Right ventricle myocardium inferior (tissue), 1 donor: ENCODE measurements at places on chromosomes 7 and 10.

DNA sequence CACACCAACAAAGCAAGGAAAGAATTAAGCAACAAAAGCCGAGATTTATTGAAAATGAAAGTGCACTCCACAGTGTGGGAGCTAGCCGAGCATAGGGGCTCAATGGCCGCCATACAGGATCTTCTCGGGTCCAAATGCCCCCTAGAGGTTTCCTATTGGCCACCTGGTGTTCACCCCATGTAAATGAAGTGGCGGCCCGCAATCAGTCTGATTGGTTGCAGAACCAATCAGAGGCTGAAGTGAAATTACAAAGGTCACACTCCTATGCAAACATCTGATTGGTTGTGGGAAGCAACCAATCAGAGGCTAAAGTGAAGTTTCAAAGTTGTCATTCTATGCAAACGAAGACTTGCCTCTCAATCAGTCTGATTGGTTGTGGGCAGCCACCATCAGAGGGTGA, 61.8 kb upstream of the SLC35B4 start:
- DNase-seq: no peak

GRCh38 chr7:90520484-90520883, 51.0 kb downstream of the PTTG1IP2 start:
- DNase-seq: no peak

GRCh38 chr7:132355048-132355447, 221.2 kb downstream of the PLXNA4 start:
- no peak for DNase-seq

DNA sequence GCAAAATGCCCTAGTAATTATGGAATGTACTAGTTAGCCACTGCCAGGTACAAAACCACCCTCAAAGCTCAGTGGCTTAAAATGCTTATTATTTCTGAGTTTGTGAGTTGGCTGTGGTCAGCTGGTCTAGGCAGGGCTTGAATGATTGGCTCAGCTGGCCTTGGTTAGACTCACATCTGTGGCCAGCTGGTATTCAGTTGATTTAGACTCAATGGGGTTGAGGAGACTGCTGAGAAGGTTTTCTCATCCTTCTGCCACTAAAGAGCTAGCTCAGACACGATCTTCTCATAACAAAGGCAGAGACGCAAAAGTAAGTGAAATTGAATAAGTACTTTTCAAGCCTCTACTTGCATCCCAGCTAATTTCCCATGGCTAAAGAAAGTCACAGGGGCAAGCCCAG, 57.1 kb upstream of the CYP2C18 start:
- DNase-seq: no peak

- no peak for DNase-seq
Measured at GRCh38 chr10:73163096-73163495, 4.7 kb downstream of the ECD start.

DNA sequence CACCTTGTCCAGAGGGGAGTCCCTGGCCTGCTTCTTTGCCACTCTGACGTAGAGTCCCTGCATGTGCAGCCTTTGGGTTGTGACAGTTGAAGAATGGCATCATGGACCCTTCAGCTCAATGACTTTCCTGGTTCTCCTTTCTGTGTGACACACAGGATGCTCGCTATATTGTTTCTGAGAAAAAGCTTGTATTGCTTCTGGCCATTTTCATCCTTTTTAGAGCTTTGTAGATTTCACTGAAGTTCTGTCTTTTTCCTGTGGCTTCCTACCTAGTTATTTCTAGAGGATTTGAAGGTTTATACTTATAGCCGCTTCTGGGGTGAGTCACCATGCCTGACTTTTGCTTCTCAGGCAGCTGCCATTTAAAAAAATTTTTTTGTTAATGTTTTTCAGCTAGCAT, 27.0 kb downstream of the SND1 start:
- DNase-seq: no peak

DNA sequence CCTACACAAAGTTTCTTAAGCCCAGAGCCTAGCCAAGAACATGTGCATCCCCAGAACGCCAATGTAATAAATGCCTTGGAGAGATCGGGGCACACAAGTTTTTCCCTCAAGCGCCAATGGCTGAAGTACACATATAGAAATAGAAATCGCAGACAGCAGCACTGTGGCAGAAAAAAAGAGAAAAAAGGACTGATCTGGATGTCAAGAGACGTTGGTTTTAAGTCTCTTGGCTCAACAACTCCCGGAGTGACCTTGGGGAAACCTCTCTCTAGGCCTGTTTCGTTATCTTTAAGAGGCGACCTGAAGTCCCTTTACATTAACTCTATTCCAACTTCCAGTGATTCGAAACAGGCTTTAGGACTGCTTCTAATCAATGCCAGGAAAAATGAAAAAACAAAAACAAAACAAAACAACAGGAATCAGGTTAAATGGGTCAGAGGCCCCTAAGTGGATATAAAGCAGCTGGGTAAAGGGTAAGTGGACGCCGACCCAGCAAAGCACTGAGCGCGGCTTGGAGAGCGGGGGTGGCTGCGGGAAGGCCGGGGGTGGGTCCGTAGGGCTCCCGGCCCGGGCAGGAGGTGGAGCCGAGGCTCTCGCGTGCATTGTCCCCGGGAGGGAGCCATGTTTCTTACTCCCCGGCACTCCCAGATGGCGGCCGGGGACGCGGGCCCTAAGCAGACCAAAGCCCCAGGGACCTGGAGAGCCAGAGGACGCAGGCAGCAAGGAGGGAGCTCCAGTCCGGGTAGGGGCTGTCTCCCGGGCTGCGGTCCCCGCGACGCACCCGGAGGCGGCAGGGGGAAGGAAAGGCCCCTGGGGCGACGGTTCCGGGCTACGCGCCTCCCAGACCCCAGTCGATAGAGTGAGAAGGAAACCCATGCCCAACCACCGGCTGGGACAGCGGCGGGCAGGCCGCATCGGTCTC, 757 bp downstream of the EIF3A start:
- DNase-seq: peak; percentile 88

- DNase-seq: no peak
Measured at GRCh38 chr7:37046531-37047079, 322.3 kb upstream of the AOAH start.

DNA sequence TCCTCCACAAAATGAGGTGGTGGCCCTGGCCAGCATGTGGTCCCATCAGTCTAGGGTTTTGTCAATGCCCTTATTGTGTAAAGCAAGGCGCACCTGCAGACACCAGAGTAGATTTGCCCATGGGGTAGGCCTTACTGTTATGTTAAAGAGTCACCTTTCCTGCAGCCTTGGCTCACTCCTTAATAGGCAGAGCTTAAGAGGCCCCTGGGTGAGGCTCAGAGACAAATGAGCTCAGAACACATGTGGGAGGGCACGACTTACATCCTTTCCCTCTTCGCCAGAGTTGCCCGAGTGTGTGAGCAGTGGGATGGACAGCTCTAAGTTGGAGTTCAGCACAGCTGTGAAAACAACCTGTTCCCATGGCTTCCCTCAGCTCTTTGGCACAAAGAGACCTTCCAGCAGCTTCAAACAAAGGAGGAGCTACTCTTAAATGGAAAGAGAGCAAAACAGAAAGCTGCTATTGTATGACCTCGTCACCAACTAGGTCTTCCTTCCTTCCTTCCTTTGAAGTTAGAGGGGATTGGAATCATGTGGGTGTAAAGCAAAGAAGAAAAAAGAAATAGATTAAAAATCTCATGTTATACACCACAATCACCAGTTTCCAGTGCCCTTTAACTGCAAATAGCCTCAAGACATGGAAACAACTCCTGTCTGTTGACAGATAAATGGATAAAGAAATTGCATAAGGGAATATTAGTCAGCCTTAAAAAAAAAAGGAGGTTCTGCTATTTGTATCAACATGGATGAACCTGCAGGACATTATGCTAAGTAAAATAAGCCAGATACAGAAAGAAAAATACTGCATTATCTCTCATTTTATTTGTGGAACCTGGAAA, 11.9 kb upstream of the XPNPEP1 start:
- DNase-seq: no peak

GRCh38 chr7:1981878-1982230, 250.9 kb downstream of the MAD1L1 start:
- peak; percentile 65 for DNase-seq

DNA sequence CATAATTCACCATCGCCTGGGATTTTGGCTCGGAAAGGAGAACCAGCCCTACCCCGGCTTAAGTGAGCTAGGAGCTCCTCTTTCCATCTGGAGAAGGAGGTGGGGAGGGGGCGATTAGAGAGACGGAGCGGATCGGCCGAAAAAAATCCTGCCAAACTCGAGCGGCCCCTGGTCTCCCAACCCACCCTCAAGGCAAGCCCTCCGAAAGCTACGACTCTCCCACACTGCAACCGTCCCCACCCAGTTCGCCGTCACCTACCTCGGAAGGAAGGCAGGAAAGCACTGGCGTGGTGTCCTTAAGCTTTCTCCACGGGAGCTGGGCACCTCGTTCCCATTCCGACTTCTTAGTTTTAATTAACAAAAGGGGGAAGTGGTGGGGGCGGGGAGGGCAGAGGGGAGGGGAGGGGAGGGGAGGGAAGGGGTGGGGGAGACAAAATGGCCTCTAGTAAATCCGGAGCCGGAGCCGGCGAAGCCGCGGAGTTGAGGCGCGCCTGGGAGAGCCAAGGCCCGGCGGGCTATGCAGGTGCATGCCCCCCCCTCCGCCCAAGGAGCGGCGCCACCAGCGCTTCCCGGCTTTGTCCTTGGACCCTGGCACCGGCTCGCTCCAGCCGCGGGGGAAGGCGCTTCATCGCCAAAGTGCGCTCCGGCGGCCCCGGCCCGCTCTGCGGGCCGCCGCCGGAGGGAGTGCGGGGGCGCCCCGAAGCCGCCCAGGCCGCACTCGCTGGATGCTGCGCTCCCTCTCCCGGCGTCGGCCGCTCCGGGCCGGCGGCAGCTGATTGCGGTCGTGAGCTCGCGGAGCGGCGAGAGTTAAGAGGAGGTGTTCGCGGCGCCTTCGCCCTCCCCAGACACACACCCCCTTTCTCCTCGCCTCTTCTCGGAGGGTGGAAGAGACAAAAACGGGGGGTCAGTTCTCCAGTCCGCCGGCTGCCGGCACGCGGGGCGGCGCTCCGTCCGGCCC, at the start of gene LRRC4:
TSS of gene LRRC4 (minus strand) at position 784 of the 958 bp plus-strand sequence. CDS start 797 bp downstream, outside the sequence.
- DNase-seq: peak; percentile 79

- DNase-seq: no peak
Measured at GRCh38 chr7:43112941-43113621, 634 bp downstream of the HECW1 start.

DNA sequence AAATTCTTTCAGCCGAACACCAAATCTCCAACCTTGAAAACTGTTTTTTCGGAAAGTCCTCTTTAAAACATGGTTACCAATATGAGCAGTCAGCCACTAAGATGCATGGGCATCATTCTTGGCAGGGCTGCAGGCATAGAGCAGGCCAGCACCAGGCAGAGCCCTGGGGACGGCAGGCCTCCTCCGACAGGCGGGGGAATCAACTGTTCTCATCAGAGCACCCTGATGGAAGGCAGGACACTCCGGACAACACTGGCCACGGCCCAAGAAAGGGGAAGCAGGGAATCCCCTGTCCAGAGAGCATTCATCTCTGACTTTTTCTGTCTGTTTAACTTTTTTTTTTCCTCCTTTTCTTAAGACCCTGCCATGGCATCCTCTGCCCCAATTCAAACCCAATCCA, 1.4 kb upstream of the NOS3 start:
- peak; percentile 18 for DNase-seq

- no peak for DNase-seq
Measured at GRCh38 chr10:26468700-26469099, 30.6 kb downstream of the APBB1IP start.

DNA sequence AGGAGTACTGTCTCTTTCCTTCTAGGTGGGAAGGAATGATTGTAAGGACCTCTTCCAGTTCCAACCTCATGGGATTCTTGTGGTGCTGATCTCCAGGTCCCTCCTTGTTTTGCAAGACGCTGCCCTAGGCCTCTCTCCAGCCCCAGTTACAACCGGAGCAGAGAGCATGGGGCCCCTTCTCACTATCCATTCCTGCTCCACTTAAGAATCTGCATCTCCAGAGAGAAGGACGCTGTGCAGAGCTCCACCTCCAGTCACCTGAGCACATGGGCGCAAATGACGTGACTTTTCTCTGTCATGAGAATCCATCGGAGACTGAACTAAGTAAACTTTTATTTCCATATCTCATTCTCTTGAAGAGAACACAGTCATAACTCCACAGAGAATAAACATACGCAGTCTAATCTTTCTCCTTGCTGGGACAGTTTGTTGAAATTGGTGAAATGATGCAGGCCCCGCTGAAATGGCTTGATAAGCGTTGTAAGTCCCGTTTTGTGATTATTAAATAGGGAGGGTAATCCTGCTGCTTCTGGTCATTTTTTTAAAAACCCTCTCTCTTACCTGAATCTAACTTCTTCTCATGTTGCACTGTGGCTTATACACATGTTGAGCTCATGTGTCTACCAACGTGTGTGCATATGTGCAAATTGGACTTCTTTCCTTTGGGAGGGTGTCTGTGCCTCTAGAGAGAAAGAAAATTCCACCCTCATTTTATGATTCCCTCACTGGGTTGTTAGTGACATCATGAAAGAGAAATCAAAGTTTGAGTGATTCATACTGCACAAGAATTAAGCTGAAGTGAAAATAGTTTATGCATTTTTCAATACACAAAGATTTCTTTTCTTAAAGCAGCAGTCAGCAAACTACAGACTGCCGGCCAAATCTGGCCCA, 133.2 kb upstream of the TBX20 start:
- DNase-seq: no peak
